ENCODE measurements at places on chromosomes 3 and 15. TPM values are rescaled to one million over a fixed set of nuclear protein-coding genes. Genes with fewer than 3 reads are reported as not detected.

HRG gene
- 0.05 TPM for polyA plus RNA-seq

LMAN1L gene
- polyA plus RNA-seq: 0.20 TPM

APBA2 gene
- polyA plus RNA-seq: 4.2 TPM

GOLGA8T gene
- polyA plus RNA-seq: 0.90 TPM

PLCH1 gene
- polyA plus RNA-seq: 0.18 TPM

PODXL2 gene
- 7.6 TPM for polyA plus RNA-seq

TPRG1 gene
- polyA plus RNA-seq: 3.3 TPM

MRPL3 gene
- 79.2 TPM for polyA plus RNA-seq

DNA sequence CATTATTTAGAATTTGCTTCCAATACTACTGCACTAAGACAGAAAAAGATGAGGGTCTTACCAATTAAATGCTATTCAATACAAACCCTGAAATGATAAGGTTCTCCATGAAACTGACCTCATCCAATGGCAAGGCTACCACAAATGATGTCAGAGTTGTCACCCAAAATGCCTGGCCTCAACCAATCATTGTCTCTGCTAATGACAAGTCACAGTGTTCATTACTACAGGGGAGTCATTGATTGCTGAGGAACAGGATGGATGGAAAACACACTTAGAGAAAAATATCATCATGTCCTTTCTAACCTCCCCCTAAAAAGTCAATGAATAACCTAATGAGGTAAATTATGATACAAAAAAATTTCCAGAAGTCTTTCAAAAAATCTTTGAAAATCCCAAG lies 91.0 kb downstream of the FOXP1 start:
- no peak for DNase-seq

GRCh38 chr15:85118173-85118572 lies 136.5 kb downstream of the PDE8A start:
- DNase-seq: no peak

GRCh38 chr15:52556524-52557273 lies 12.1 kb downstream of the ARPP19 start:
- DNase-seq: no peak

GRCh38 chr3:24494618-24495325 lies at the start of gene THRB:
Gene THRB (minus strand): TSS chr3:24494850.
- DNase-seq: peak; percentile 38

- no peak for DNase-seq
Observed at GRCh38 chr3:57998366-57999283, 9.6 kb upstream of the FLNB start.

GRCh38 chr3:157174290-157174648 lies 14.3 kb upstream of the CCNL1 start:
- DNase-seq: no peak

- DNase-seq: peak; percentile 84
Observed at GRCh38 chr3:170356596-170357175, 829 bp upstream of the SKIL start.

DNA sequence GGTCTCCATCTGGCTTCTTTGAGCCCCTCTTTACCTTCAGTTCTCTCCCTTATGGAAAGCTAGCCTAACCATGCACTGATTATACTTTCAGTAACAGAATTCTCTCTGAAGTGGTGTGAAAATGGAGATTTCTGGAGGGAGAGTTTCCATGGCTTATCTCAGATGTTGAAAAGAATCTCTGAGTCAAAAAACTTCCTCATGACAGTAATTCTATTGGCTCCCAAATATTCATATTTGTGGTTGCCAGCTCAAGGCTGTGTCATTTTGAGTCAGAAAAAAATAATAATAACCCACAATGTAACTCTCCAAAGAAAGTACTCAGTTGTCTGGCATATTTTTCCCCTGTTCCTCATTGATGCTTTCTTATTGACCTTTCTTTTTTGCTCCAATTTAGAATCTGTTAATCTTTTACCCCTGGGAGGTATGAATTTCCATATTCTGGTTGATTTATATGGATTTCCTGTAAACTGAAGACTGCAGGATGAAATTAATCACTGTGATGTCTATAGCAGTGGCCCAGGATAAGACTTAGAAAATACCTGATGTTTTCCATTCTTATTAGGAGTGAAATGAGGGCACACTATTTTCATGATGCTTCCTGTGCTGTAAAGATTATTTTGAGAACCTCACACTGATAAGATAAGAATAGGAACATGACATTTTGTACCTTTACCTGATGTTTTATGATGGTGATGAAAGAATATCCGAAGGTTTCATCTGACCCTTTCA lies 149.5 kb upstream of the EPHA3 start:
- peak; percentile 87 for DNase-seq

- no peak for DNase-seq
Observed at GRCh38 chr3:32220006-32220405, 18.5 kb upstream of the CMTM8 start.

DNA sequence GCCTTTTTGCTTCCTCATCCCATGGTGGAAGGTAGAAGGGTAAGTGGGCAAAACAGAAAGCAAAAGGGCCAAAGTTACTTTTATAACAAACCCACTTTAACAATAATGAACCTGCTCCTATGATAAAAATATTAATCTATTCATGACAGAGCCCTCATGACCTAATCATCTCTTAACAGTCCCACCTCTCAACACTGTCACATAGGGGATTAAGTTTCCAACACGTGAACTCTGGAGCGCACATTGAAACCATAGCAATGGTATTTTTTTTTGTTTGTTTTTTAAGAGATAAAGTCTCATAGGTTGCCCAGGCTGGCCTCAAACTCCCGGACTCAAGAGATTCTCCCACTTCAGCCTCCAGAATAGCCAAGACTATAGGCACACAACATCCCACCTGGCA lies 30.7 kb downstream of the KATNBL1 start:
- no peak for DNase-seq

DNA sequence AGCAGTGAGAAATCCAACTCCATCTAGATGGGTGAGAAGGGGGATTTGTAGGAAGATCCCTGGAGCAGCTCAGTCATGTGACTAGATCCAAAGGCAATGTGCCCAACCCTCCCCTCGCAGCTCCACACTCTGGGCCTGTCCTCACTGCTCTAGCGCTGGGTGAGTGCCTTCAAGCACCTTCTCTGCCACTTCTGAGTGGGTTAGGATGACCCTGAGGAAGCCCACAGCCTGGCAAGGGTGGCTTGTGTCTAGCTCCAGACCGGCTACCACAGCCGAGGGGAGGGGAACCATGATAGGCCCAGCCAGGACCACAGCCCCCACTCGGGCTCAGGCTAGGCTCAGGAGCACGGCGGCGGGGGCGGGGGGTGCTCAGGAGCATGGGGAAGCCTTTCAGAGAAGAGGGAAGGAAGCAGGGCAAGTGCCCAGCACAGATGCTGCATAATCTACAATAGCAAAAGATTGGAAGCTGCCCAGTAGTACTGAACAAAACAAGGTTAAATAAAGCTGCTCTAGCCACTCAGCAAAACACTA lies 1.7 kb downstream of the SPATA12 start:
- no peak for DNase-seq

DNA sequence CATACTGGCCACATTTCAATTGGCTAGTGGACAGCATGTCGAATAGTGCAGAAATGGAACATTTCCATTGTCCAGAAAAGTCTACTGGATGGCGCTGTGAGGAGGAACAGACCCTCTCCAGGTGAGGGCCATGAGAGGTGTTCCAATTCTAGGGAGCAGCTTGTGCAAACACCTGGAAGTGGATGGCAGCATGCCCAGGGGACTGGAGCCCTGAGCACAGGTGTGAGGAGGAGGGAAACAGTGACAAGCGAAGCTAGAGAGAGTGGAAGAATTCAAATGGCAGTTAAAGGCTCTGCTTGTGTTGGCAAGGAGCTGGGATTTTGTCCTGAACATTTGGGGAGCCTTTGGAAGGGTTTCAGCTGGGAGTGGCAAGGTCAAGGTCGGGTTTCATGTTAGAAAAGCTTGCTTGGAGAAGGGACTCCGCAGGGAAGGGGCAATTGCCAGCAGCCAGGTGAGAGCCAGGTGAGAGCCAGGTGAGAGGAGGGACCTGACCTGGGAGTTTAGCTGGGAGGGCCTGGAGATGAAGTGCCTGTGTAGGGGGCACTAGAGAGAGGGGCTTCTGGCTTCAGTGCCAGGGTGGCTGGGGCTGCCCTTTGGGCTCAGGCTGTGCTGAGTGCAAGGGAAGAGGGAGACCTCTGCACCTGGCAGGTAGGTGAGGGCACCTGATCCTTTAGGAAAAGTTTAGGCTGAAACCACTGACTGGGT lies 93.8 kb downstream of the LINGO1 start:
- peak; percentile 2 for DNase-seq

- DNase-seq: no peak
Observed at GRCh38 chr3:62723166-62723913, 151.9 kb downstream of the CADPS start.

DNA sequence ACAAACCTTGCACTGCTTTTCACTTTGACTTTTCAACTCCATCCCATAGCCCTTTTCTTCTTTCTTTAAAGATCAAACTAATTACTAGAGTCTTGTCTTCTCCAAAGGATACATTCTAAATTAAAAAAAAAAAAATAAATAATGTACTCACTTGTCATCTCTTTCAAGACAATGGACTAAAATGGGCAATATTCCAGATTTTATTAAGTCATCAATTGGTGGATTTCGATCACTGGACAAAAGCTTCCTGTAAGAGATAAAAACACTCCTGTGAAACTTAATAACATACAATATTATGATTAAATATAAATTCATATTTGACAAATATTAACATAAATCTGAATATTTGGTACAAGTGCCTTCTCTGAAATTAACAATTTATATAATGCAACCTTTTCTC lies 34.1 kb downstream of the KPNA4 start:
- DNase-seq: no peak

DNA sequence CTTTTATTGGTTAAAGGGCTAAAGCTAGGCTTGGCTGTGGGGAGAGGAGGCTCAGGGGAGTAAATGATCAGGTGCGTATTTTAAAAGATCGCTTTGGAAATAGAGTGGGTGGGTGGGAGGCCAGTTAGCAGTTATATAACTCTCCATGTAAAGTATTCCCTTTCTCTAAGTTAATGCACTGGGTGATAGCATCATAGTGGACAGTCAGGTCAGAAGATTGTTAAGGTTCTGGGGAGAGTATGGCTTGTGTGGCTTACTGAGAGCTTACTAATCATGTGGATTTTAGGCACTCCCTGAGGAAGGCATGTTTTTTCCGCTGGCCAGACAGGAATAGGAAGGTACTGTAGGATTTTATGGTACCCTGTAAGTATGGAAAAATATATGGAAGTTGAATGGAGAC lies 6.3 kb upstream of the EIF3J start:
- DNase-seq: no peak

DNA sequence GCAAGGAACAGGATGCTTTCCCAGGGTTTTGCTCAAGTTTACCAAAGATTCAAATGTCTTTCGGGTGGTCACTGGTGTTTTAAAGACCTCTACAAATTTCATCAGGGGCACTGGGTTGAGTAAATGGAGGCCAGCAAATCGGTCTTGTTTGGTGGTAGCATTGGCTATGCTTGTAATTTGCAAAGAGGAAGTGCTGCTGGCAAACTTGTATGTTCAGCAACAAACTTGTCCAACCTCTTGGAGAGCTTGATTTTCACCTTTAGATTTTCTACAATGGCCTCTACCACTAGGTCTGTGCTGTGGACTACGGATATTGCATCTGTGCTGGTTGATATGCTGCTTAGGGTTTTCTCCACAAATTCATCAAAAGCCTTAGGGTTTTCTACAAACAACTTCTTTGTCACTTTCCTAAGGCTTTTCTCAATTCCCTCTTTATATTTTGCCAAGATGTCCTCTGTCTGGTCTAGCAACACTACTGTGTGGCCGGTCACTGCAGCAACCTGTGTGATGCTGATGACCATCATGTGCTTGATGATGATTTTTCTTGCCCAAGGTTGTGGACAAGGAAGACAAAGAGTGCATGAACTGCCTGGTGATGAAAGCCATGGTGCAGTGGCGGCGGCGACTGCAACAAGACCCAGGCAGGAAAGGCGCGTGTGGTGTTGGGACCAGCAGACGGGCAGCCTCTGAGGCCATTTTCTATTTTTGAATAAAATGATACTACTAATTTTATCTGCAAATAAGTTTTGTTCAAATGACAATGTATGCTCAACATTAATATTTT lies 50.8 kb downstream of the RFX7 start:
- no peak for DNase-seq

DNA sequence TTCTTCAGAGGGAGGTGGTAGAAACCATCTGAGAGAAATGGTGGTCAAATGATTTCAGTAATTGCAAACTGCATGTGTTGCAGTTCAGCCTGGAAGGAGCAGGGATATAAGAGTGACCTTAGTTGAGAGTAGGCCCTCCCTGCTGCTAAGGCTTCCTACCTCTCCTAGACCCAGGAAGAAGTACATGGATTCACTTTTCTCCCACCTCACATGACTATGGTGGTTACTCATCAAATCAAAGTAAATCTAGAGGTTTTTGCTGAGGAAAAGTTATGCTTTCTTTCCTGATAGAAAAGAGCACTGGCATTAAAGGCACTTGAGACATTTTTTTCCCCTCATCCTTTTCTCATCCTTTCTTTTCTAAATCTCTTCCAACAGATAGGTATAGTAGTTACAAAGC lies 43.2 kb upstream of the LEKR1 start:
- DNase-seq: no peak

DNA sequence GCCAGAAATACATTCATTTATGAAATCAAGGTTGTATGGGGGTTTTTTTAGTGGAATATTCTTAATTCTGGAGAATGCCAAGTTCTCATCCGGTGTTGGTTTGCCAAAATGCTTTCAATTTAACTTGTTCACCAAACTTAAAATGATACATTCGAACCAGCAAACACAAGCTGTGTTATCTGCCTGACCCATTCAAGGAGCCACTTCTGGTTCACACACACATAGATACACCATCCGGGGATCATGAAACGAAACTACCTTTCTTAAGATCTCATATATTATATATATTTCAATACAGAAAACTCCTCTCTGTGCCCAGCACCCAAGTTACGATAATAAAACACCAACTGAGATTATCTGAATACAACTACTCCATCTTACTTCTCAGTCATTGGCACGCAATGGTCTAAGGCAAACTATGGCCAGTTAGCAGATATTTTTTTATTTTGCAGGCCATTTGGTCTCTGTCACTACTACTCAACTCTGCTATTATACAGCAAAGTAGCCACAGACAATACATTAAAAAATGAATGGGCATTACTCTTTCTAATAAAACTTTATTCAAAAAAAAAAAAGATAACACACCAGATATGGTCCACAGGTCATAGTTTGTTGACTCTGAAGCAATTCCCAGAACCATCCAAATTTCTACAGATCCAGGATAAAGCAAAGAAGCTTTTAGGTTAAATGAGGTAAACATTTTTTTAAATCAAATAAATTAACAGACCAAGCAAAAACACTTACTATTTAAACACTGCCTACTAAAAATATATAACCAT lies 89.6 kb downstream of the TBL1XR1 start:
- no peak for DNase-seq
